Large intestine (tissue), 12 donors: ENCODE measurements at places on chromosomes 4 and X. TPM values are rescaled to one million over a fixed set of nuclear protein-coding genes. Genes with fewer than 3 reads are reported as not detected.

SYTL5 gene
- 3.6 TPM for polyA plus RNA-seq

SPARCL1 gene
- 154 TPM for polyA plus RNA-seq

GUCY1B1 gene
- 13.5 TPM for polyA plus RNA-seq

GDPD2 gene
- 19.9 TPM for polyA plus RNA-seq

ALAS2 gene
- polyA plus RNA-seq: 15.6 TPM

PTCHD1 gene
- 0.66 TPM for polyA plus RNA-seq

GAB1 gene
- polyA plus RNA-seq: 69.2 TPM

PRRG1 gene
- polyA plus RNA-seq: 6.6 TPM

RASL11B gene
- polyA plus RNA-seq: 2.1 TPM

DNA sequence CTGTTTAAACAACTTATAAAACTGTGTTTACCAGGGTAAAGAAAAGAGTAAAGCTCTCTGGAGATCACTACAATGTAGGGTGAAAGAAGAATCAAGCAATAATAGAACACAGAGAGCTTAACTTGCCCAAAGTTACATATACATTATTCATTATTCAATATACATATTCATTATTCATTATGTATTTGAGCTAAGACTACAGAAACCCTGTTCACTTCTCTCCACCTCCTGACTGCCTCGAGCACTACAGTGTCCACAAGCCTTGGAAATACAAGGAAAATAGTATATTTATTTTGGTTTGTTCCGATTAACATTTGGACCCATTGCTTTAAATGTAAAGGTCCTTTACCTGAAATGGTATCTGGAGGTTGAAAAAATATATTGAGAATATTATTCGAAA, 35.9 kb upstream of the ELF2 start:
- no peak for DNase-seq

- DNase-seq: peak; percentile 1
These were observed 28.2 kb upstream of the HUWE1 start for GRCh38 chrX:53714580-53715345.

DNA sequence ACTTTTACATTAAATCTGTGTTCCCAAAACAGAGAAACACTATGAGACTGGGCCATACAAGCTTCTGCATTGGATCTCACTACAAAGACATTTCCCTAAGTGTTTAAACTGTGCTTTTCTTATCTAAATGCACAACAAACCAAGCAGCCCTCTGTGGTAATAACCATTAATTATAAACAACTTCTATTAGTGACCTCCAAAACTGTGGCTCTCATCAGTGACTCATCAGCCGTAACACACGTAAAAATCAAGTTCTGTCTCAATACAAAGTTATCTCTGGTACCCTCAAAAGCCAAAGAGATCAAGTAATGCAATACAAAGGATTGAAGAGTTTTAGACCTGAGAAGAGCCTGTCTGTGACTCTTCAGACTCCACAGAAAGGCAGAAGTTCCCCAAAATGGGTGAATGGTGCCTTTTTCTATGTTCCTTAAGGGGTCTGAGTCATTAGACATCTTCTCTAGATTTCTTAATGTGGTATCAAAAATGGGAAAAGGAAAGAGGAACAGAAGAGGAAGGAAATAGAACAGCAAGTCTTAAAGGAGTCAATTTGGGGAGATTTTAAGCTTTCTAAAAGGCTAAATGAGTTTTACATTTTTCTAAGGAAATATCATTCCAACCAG, 189.8 kb upstream of the PPP1R2C start:
- no peak for DNase-seq

- DNase-seq: no peak
These were observed 304 bp upstream of the SPIN2A start for GRCh38 chrX:57137501-57137900.

DNA sequence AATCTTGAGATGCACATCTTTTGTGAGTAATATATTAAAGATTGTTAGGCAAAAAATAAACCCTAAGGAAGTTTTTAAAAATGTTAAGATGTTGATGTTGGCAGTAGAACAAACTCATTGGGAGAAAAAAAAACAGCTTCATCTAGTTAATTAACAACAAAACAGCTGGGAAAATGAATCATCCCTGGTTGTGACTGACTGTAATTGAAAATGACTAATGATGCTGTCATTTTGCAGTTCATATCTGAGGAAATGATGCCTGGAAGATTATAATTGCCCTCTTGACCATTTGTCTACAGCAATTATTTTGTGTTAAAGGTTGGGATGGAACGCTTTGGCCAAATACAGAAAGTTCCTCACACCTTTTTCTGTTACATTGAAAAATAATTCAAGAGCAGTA, 760.4 kb upstream of the FTHL17 start:
- DNase-seq: peak; percentile 26

DNA sequence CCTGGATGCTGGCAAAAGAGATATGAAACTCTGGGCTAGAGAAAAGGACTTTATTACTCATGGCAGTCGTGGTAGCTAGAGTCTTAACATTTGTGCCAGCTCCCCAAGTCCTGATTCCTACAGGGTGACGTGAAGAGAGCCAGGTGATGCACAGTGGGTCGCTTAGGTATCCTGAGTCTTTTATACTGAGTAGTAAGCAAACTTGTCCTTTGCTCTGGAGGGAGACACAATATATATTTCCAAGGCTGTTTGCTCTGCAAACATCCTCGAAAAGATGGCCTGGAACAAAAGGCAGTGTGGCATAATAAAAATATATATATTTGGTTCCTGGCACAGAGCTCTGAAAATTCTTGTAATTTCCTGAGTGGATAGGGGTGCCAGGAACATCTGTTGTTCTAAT, 23.0 kb downstream of the ZNF81 start:
- no peak for DNase-seq

- no peak for DNase-seq
These were observed 167.8 kb downstream of the ZNF330 start for GRCh38 chr4:141388481-141388880.

GRCh38 chr4:146123231-146123630, 52.3 kb upstream of the LSM6 start:
- DNase-seq: no peak

GRCh38 chr4:40335525-40335894, 377 bp downstream of the CHRNA9 start:
- DNase-seq: no peak

- DNase-seq: no peak
These were observed 44.9 kb upstream of the ADAMTS3 start for GRCh38 chr4:72613959-72614358.

DNA sequence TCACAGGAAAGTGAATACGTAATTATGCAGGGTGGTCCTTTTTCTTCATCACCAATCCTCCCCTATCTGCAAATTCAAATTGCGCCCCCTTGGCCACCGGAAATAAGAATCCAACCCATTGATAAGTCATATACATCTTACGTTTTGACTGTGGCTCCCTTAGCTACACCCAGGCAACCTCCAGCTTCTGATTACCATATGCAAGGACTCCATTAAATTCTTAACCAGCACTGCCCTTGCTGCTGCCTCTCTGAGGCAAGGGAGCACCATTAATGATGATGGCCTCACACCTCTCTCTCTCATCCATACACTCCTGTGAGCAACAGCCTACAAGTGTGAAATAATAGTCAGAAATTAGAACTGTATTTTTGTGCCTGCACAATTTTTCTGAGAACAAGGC, 106.0 kb upstream of the NOCT start:
- DNase-seq: no peak

DNA sequence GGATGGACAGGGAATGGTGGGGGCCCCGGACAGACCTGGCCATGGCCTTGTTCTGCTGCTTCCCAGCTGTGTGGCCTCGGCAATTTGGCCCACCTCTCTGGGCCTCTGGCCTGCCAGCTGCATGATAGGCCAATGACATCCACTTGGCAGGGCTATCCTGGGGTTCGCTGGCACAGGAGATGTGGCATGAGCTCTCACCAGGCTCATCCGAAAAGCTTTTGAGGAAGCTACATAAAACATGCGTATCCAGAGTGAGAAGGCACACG, 18.1 kb downstream of the SH3TC1 start:
- no peak for DNase-seq

GRCh38 chrX:108664701-108665100, 71.7 kb downstream of the IRS4 start:
- DNase-seq: no peak

DNA sequence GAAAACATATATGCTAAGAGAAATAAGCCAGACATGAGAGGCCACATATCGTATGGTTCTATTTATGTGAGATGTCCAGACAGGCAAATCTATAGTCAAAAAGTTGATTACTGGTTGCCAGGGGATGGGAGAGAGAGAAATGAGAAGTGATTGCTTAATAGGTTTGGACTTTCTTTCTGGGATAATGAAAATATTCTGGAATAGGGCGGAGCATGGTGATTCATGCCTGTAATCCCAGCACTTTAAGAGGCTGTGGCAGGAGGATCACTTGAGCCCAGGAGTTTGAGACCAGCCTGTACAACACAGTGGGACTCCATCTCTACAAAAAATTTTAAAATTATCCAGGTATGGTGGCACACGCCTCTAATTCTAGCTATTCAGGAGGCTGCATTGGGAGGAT, 22.4 kb downstream of the RBM47 start:
- no peak for DNase-seq

DNA sequence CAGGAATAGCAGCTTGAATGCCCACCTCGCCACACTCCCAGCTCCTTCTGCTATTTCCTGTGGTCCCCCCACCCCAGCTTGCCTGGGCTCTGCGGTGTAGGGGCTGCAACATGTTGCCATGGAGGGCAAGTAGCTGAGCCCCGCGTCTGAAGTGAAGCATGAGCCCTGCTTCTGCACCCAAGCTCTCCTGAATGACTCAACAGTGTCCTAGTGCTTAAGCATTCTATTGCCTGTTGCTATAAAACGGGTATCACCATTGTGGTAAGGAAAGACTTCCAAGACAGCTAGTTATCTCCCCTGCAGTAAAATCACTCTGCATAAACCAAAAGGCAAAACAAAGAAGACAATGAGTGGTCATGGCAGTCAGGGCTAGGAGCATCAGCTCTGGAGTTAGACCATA, 31.4 kb upstream of the SPATA4 start:
- DNase-seq: no peak

GRCh38 chr4:153156263-153156662, 48.0 kb upstream of the TRIM2 start:
- no peak for DNase-seq

DNA sequence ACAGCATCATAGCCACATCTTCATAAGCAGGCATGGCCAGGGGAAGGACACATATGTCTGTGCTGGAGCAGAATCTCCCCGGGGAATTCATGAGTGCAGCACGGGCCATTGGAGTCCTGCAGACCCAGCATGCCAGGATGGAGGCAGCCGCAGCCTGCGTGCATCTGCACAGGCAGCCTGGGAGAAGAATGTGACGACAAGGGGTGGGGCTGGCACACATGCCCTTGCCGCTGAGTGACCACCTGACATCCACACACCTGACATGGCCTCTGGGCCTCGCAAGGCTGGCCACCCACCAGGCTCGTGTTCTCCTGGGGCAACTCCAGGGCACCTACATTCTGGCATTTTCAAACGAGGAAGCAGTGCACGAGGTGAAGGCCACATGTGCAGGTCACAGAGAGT, 66.2 kb upstream of the AFAP1 start:
- DNase-seq: no peak

DNA sequence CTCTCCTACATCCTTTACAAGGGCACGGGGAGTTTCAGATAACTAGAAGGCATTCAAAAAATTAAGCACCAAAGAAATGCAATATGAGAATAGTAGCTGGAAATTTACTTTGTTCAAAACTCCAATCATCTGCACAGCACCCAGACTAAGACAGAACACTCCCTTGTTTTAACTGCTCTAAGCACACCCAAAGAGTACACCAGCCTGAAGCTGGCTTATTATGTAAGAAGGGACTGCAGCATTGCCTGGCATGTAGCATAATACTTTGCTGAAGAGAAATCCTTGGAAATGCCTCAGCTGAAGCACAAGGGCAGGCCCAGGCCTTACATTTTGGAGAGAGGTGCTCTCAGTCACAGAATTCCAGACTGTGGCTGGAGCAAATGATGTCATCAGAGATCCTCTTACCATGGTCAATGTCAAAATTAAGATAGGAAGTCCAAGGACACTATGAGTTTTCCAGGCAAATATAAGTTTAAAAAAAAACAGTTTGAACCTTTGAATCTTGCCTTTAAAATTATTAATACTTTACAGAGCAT, 14.8 kb downstream of the ARHGEF6 start:
- no peak for DNase-seq

- peak; percentile 72 for DNase-seq
These were observed 56.6 kb downstream of the ZNF827 start for GRCh38 chr4:145881989-145882388.

DNA sequence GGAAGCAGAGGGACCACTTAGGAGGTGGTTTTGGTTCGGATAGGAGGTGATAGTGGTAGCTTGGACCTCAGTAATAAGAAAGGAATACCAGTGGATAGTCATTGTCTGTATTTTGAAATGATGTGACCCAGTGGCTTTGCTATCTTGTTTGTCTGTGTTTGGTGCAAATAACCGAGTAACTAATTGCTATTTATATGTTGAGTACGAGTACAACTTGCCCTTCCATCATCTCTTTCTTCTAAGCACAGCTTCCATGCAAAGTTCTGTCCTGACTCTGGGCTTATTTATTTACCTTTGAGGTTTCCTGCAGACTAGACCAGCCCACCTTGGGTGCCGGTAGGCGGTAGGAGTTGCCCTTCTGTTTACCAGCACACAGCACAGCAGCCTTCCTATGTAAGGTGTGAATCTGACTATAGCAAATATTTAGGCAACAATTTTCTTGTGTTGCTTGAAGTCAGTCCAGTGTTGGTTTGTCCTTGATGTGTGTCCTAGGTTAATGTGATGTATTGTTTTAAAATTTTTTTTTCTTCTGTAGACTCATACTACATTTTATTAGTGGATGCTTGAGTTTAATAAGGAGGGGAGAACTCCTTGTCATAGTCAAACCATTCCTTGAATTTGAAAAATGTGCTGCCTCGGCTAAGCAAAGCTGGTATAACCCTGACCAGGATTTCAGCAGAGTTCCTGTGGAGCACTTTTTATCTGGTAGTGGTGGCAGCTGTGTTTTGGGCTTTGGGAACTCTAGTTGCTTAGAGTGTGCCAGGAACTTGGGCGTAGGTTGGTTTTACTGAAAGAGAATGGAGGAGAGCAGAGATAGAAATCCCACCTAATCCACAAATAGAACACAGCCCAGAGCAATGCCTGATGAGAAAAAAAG, 21.9 kb downstream of the PTTG2 start:
- DNase-seq: no peak

DNA sequence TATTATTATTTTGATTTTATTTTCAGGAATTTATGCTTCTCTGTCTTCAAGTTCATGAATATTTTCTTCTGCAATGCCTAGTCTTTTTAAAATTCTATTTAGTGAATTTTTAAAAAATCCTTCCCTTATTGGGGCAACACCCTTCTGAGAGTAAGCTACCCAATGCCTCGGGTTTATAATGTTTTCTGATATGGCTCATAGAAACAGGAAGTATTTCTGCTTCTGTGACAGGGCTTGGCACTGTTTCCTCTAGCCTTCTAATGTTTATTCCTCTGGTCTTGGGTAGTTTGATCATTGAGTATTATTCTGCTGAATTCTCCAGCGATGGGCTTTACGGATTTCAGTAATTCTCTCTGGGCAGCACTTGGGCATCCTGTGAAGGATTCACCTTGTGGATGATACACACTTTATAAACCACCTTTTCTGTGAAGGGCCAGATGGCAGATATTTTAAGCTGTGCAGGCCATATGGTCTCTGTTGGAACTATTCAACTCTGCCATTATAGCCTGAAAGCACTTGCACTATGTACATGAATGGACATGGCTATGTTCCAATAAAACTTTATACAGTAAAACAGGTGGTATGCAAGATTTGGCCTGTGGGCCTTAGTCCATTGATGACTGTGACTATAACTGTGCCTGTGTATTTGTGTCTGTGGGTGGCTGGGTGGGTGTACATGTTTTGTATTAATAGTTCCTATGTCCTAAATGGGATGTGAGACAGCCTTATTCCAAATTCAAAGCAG, 95.9 kb upstream of the FAT1 start:
- DNase-seq: no peak

GRCh38 chr4:154560419-154560801, 2.4 kb upstream of the FGB start:
- DNase-seq: no peak
